Left ventricle myocardium superior (tissue), 1 donor: ENCODE measurements at places on chromosomes 13 and 19. TPM values are rescaled to one million over a fixed set of nuclear protein-coding genes. Genes with fewer than 3 reads are reported as not detected.

CD22 gene
- total RNA-seq, result 0.52 TPM

PSG2 gene
- total RNA-seq, result not detected

ZNF492 gene
- total RNA-seq, result 0.12 TPM

NKG7 gene
- 0.99 TPM for total RNA-seq

POLR1G gene
- 7.0 TPM for total RNA-seq

SHC2 gene
- 11.0 TPM for total RNA-seq
